ENCODE measurements at places on chromosomes 4 and X.
A peak's percentile ranks its signal among the peaks of the same experiment; 100 is the strongest.

GRCh38 chrX:2732076-2732475 is 19.8 kb upstream of the XG start:
- no peak for DNase-seq

- no peak for DNase-seq
These were observed 57.9 kb upstream of the CLDN34 start for GRCh38 chrX:9909254-9909653.

DNA sequence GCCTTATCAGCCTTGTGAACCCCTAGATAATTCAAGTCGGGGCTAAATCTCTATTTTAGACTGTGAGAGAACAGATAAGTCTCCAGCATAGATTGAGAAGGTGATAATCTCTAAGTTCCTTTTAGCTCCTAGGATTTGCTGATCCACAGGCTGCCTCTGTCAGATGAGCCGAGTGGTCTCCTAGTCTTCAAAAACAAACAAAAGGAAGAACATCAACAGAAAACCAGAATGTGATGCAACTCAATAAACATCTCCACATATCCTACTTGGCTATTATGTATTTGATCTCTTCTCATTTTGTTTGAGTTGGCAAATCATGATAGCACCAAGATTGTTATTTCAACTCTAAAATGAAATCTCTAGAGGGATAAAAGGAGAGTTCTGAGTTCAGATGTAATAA is 88.4 kb upstream of the SLC7A11 start:
- no peak for DNase-seq

DNA sequence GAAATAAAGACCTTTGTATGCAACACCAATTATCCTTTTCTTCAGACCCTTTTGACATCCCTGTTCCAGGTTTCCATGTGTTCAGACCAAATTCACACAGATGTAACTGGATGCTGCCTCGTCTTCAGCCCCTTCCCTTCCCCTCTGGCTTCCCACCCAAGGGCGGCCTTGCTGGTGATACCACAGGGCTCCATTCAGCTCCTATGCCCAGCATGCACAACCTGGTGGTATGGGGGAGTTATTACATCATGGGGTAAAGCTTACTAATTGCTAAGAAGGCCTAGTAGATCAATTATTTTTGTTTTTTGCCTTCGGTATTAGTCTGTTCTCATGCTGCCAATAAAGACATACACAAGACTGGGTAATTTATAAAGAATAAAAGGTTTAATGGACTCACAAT is 317.0 kb upstream of the CXXC4 start:
- DNase-seq = no peak

DNA sequence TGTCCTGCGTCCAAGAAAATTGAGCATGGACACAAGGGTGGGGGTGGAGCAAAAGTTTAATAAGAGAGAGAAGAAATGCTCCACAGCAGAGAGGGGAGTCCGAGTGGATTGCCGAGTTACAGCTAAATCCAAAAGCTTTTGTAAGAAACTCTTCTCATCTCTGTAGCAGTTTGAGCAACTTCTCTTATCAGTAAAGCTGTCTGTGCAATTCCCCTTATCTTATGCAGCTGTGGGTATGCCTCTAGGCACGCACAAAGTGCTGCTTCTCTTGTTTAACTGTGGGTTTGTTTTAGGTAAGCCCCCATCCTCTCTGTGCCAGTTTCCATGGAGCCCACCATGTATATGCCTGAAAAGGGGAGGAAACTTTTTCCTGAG is 44.8 kb downstream of the HMGB2 start:
- no peak for DNase-seq

GRCh38 chrX:36908801-36909675 is 99.1 kb upstream of the FAM47C start:
- no peak for DNase-seq

GRCh38 chr4:146178126-146178525 is 2.6 kb downstream of the LSM6 start:
- no peak for DNase-seq

- no peak for DNase-seq
These were observed 2065.8 kb downstream of the ARAP2 start for GRCh38 chr4:34178476-34178875.

- no peak for DNase-seq
These were observed 140.9 kb upstream of the ANXA3 start for GRCh38 chr4:78410676-78411075.

DNA sequence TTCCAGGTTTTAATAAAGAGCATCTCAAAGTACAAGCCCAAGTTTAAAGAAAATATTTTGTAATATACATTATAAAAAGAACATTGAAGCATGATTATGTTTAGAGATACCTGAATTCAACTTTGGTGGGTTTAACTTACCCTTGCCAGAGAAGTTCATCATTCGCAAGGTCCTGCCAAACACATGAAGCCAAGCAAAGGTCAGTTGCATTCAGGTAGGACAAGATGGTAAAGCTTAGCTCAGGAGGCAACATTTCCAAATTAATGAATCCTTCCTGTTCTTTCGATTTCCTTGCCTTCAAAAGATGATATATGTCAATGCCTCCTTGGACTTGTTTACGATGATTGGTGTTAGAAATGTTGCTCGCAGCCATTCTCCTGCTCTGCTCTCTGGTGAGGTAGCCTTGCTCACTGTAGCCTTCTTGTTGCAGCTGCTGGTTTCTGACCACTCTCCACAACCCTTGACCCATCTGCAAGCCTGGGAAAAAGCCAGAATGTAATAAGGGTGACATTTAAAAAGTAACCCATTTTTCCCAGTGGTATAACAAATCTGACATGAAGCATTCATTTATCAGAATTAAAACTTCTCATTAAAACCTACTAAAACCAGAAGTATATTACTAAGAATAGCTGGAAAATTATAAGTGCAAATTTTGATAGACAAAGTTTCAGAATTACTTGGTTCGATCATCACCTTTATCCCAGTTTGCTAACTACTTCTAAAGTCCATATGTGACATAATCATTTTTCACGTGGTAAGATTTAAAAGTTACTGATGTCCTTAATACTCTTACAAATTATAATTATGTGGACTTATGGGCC is 20.6 kb downstream of the FBXO8 start:
- no peak for DNase-seq

GRCh38 chrX:29687687-29688086 is 527.7 kb upstream of the MAGEB2 start:
- no peak for DNase-seq

DNA sequence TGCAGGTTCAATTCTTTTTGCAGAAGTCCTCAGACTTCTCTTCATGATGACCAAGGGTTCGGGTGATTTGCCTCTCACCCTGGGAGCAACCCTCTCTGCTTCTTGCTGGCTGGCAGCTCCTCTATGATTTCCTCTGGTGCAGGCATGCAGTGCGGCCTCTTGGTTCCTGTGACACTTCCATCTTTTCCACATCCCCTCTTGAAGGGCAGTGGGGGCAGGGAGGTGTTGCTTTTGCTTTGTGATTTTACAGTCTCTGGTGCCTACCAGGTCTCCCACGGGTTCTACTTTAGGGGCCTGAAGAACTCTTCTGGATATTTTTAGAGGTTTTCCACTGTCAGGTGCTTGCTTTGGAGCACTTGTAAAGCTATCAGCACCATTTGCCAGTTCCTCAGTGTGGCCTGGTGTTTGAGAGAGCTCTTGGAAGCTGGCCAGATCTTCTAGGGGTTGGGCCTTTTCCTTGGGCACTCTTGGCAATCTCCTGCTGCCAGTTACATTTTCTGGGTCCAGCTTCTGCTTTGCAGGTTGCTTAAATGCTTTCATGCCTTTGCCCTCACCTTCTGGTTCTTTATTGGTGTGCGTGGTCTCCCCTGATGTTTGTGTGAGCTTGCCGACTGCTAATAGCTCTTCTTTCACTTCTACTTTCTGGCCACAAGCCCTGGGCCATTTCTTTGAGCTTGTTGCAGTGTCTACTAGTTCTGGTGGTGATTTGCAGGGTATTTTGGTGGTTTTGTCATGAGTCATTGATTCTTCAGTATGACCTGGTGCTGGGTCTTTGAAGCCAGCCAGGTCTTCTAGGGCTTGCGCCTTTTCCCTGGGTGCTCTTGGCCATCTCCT is 11.5 kb upstream of the CHST7 start:
- no peak for DNase-seq

- DNase-seq = no peak
These were observed 233.6 kb downstream of the PCDH7 start for GRCh38 chr4:30953799-30954198.

DNA sequence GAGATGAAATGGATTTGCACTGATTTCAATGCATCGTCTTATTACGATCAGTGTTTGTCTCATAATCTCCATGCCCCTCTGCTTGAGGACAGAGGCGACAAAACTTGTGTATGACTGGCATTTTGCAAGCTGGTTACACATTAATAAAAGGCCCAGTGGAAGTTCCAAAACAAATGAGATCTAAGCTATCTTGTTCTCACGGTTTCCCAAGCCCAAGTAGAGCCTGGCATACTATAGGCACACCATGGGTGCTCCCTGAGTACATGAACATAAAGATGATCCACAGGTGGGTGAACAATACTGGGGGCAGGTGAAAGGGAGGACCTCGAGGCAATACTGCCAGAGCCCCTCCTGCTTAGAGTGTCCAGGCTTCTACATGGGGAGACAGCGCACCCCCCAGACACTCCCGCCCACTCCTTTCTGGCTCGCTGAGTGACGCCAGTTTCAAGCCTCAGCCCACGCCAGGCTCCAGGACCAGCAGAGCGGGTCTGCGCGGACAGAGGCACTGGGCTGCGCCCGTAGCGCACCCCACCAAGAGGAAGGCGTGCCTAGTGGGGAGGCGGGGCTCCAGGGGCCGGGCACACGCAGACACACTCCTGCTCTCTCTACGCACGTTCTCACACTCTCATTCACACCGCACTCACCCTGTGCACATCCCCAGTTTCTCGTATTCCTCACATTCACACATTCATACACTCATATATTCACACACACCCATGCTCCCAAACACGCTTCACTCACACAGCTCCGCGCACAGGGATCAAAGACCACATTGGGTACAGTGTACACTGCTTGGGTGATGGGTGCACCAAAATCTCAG is 8.9 kb upstream of the GSX2 start:
- DNase-seq = no peak

GRCh38 chr4:152357206-152357605 is 178.7 kb downstream of the FBXW7 start:
- DNase-seq = no peak

GRCh38 chrX:132748909-132749308 is 209.5 kb downstream of the HS6ST2 start:
- no peak for DNase-seq

DNA sequence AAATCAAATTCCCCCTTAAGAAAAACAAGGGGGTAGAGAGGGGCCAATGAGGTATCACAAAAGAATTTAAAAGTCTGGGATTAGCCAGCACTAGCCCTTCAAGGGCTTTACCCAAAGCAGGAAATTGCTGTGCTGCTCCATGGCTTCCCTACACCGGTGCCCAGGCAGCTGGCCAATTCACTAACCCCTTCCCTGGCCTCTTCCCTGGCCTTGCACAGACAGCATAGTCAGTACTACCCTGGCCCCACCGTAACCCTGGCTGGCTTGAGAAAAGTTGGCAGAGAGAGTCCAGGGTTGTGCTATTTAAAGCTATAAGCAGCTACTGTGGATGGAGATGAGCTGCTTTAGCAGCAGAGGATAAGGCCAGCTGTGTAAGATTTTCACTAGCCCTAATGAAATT is 43.1 kb downstream of the ADAMTS3 start:
- no peak for DNase-seq

- no peak for DNase-seq
These were observed 98.2 kb downstream of the FRYL start for GRCh38 chr4:48681856-48682255.

DNA sequence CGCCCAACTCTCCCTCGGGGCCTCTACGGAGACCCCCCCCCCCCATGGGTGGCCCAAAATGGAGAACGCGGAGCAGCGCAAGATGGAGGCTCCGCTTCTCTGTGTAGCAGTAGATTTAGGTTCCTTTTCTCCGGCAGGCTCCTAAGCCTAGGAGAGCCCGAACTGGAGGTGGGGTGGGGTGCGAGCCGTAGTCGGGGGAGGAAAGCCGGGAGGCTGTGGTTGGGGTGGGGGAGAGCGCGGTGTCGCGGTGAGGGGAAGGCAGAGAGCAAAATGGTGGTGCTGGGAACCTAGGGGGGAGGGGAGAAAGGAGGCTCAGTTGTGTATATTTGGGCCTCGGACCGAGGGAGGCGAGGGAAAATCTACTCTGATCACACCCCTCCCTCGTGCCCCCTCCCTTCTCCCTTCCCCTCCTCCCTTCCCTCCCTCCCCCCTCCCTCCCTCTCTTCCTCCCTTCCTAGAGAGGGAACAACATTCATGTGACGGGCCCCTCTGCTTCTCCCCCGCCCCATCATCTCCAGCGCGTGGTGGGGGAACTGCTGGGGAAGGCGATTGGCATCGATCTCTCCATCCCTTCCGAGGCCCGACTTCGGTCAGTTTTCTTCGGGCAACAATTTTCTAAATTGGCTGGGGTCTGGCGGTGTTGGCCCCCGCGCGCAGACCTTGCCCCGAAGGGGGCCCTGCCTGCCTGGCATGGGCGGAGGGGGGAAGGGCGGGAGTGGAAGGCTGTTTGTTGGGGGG is at the start of gene STAG2:
Gene STAG2 (plus strand): TSS at position 439 of the 738 bp plus-strand sequence. CDS start 60,922 bp downstream, outside the sequence.
- peak; percentile 45 for DNase-seq

DNA sequence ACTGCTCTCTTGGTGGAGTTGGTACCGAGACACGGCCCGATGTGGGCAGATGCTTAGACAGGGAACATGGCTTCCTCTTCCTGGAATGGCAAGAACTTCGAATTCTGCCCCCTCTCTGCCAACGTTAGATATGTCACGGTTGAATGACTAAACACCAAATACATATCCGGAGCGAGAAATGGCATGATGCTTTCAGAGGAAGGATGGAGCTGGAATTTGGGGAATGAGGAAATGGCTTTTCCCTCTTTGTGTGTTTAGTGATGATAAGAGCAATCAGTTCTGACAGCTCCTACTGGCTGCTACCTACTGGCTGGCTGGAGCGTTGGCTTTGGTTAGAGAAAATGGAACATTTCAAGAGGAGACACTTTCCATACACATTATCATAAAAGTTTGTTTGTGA is 140.0 kb downstream of the DHRSX start:
- DNase-seq = no peak

DNA sequence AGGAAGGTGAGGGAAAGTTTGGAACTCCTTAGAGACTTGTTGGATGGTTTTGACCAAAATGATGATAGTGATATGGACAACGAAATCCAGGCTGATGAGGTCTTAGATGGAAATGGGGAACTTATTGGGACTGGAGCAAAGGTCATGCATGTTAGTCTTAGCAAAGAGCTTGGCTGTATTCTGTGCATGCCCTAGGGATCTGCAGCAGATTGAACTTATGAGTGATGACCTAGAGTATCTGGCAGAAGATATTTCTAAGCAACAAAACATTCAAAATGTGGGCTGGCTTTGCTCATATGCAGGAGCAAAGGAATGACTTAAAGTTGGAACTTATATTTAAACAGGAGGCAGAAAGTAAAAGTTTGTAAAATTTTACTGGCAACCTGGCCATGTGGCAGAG is 489.3 kb upstream of the DIPK2B start:
- no peak for DNase-seq

- no peak for DNase-seq
These were observed 64.1 kb upstream of the TENM3 start for GRCh38 chr4:182179105-182179504.

- no peak for DNase-seq
These were observed 617 bp upstream of the MRFAP1L1 start for GRCh38 chr4:6710282-6710681.

DNA sequence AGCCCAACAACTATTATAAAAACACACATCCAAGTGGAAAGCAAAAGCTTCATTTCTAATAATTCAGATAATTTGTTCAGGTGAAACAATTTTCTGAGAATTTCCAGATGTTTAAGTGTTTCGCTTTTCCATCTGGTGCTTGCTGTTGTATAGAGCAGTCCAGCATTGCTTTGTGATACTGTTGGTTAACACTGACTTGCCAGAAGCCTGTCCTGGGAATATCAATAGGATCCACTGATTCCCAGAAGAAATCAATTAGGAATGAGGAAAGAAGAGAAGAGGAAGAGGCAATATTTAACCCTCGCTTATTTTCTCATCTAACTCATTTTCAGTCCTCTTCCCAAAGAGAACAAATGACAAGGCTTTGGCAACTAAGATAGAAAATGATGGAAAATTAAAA is 94.9 kb upstream of the DDIT4L start:
- DNase-seq = no peak
